ENCODE measurements at places on chromosomes 6 and 20. TPM values are rescaled to one million over a fixed set of nuclear protein-coding genes. Genes with fewer than 3 reads are reported as not detected.

Gene MRAP2
- total RNA-seq, result 9.2 TPM

Gene SLC22A2
- not detected for total RNA-seq

Gene KCNK5
- not detected for total RNA-seq

- no peak for DNase-seq
- no peaks in the 10 kb centered on the region for H3K4me1 ChIP-seq
Measured at GRCh38 chr20:24892931-24893330, 56.1 kb upstream of the CST7 start.

GRCh38 chr6:44723439-44724197, 336.1 kb downstream of the CDC5L start:
- H3K4me3 ChIP-seq, result no peak overlapping the region
- no peak overlapping the region for H3K27ac ChIP-seq
- H3K4me1 ChIP-seq, result peaks cover 19% of the 10 kb centered on the region
- DNase-seq, result peak; percentile 10

- no peak for DNase-seq
- no peak overlapping the region for H3K27ac ChIP-seq
- H3K27me3 ChIP-seq, result no peaks in the 10 kb centered on the region
- peaks cover 17% of the 10 kb centered on the region for H3K4me1 ChIP-seq
- no peak overlapping the region for H3K4me3 ChIP-seq
Measured at GRCh38 chr6:155330922-155331321, 16.6 kb upstream of the TFB1M start.

- no peak overlapping the region for H3K27ac ChIP-seq
- no peak overlapping the region for H3K4me3 ChIP-seq
- H3K4me1 ChIP-seq, result no peaks in the 10 kb centered on the region
- peaks cover 4% of the 10 kb centered on the region for H3K27me3 ChIP-seq
Measured at GRCh38 chr20:23540624-23541023, 27.7 kb downstream of the CST9L start.

- H3K27me3 ChIP-seq, result no peaks in the 10 kb centered on the region
- H3K36me3 ChIP-seq, result peaks cover 35% of the 10 kb centered on the region
- H3K4me3 ChIP-seq, result peak overlapping the region; percentile 93
- peak overlapping the region; percentile 92 for H3K27ac ChIP-seq
- no peak for DNase-seq
- peaks cover 46% of the 10 kb centered on the region for H3K4me1 ChIP-seq
Measured at GRCh38 chr6:139369568-139370282, 4.7 kb downstream of the CITED2 start.

DNA sequence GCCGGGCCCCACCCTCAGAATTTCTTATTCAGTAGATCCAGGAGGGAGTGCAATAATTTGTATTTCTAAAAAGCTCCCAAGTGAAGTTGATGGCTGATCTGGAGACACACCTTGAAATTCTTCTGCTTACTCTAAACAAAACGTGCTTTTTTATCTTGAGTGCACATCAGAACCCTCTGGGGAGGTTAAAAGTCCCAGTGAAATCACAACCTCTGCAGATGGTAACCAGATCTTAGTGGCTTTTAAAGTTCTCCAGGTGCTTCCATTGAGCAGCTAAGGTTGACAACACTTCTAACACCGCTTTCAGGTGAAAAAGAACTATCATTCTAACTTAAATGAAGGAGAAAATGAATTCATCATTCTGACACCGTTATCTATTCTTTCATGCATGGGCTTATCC, 45.6 kb upstream of the ESR1 start:
- H3K4me1 ChIP-seq, result peaks cover 21% of the 10 kb centered on the region
- no peak for DNase-seq
- no peak overlapping the region for H3K27ac ChIP-seq
- no peak overlapping the region for H3K4me3 ChIP-seq
- peaks cover 20% of the 10 kb centered on the region for H3K27me3 ChIP-seq

DNA sequence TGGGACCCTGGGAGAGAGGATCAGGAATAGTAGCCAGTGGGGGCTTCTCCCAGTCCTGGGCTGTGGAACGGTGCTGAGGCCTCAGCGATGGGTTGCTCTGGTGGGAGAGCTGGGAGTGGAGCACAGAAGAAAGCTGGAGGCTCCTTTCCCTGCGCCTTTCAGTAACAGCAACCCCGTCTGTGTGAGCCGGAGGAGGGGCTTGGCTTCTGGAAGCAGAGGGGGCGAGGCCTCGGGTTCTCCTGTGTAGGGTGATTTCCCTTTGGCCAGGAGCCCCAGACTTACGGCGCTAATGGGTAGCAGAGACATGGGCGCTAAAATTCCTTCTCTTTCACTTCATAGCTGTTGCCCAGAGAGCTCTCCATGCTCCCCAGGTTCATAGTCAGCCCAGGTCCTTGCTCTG, 55.0 kb downstream of the DAAM2 start:
- H3K4me1 ChIP-seq, result peaks cover 45% of the 10 kb centered on the region

DNA sequence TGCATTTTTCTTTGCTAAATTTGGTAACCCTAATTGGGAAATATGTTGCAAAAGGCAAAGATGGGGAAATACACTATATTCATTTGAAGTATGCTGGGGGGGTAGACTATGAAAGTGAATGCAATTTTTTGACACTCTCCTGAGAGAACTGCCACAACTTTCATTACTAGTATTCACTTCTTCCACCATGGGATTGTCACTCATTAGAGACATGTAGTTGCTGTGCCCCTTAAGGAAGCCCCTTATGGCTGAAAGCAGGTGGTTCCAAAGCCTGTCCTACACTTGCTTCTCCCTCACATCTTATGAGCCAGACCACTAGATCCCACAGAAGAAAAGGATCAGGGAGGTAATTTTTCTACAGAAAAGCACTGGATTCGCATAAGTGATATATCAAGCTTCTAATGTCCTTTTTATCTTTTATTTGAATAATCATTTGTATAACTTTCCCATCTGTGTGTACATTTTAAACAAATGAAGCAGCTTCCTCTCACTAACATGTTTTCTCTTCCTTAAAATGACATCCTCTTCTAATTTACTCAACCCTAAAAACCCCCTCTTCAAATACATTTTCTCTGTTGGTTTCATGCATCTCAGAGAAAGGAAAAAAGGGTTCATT, 83.8 kb downstream of the GCLC start:
- no peak for DNase-seq
- no peak overlapping the region for H3K4me3 ChIP-seq
- H3K36me3 ChIP-seq, result no peaks in the 10 kb centered on the region
- peaks cover 30% of the 10 kb centered on the region for H3K27me3 ChIP-seq

DNA sequence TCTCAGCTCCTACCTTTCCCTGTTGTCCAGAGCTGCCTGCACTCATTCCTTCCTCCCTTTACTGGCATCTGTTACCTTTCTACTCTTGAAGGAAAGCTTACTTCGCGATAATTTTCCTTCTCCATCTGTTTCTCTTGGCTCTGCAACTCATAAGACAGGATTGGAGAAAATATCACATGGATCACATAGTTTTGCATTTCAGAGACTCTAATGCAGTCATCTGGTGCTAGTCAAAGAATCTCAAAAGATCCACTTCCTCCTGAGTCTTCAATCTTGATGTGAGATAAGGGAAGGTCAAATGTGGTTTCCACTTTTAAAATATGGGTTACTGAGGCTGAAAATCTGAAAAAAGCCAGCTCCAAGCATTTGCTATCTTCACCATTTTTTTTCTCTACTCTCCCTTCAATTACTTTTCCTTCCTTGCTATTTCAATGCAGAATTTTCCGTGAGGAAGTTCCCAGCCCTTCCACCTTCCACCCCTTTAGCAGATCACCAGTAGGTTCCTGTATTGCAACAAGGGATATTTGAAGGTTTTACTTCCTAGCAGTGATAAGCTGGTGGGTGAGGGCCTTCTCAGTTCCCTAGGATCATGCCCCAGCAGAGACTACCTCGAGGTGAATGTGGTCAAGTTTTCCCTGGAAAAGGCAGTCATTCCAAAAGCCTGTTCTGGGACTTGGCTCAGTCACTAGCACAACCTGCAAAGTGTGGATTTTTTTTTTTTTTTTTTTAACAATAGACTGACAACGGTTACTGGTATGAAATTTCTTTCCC, 62.8 kb upstream of the LRRC1 start:
- no peaks in the 10 kb centered on the region for H3K36me3 ChIP-seq
- H3K4me1 ChIP-seq, result peaks cover 5% of the 10 kb centered on the region
- DNase-seq, result no peak
- H3K4me3 ChIP-seq, result no peak overlapping the region
- H3K27ac ChIP-seq, result no peak overlapping the region

GRCh38 chr6:131967948-131968347, 16.8 kb upstream of the CCN2 start:
- no peak for DNase-seq
- no peak overlapping the region for H3K4me3 ChIP-seq
- no peaks in the 10 kb centered on the region for H3K27me3 ChIP-seq
- H3K27ac ChIP-seq, result no peak overlapping the region
- H3K4me1 ChIP-seq, result peaks cover 14% of the 10 kb centered on the region
- no peaks in the 10 kb centered on the region for H3K36me3 ChIP-seq

DNA sequence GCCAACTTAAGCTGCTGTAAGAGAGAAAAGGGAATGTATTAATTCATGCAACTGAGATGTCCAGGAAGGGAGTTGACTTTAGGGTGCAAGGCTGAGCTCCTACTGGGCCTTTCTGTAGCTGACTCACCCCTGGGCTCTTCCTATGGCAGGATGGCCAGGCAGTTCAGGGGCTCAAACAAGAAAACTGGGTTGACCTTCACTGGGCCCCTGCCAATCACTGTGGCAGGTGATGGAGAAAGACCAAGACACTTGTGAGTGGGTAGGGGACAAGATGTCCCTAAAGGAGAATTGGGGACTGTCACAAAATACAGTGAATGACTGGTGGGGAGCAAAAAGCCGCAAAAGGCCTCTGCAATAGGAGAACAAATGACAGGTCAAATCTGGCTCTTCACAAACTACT, 21.5 kb upstream of the RALGAPA2 start:
- H3K4me1 ChIP-seq, result peaks cover 22% of the 10 kb centered on the region
- no peak overlapping the region for H3K27ac ChIP-seq
- H3K4me3 ChIP-seq, result no peak overlapping the region
- H3K27me3 ChIP-seq, result peaks cover 14% of the 10 kb centered on the region
- H3K36me3 ChIP-seq, result no peaks in the 10 kb centered on the region

DNA sequence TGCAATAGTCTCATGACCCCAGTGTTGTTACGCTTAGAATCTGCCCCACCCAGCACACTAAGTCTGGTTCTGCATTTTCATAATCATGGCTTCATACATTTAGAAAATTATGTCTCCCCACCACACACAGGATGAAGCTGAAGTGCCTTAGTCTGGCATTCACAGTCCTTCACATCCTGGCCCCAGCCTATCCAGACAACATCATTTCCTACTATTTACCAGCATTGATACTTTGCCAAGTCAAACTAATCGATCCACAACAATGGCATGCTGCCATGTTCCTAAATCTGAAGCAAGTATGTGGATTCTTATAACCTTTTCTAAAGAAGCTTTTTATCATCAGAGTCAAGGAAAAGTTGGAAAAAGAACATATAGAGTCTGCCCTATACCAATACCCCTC, 132.4 kb upstream of the FBXL4 start:
- no peak overlapping the region for H3K4me3 ChIP-seq
- no peaks in the 10 kb centered on the region for H3K36me3 ChIP-seq
- no peak overlapping the region for H3K27ac ChIP-seq
- no peaks in the 10 kb centered on the region for H3K27me3 ChIP-seq

All from osteocyte (in vitro differentiated cells).